Osteocyte (in vitro differentiated cells): ENCODE measurements at places on chromosomes 2 and 18. TPM values are rescaled to one million over a fixed set of nuclear protein-coding genes. Genes with fewer than 3 reads are reported as not detected.

GRCh38 chr2:231785413-231785812 lies 832 bp upstream of the COPS7B start:
- no peak for DNase-seq

DNA sequence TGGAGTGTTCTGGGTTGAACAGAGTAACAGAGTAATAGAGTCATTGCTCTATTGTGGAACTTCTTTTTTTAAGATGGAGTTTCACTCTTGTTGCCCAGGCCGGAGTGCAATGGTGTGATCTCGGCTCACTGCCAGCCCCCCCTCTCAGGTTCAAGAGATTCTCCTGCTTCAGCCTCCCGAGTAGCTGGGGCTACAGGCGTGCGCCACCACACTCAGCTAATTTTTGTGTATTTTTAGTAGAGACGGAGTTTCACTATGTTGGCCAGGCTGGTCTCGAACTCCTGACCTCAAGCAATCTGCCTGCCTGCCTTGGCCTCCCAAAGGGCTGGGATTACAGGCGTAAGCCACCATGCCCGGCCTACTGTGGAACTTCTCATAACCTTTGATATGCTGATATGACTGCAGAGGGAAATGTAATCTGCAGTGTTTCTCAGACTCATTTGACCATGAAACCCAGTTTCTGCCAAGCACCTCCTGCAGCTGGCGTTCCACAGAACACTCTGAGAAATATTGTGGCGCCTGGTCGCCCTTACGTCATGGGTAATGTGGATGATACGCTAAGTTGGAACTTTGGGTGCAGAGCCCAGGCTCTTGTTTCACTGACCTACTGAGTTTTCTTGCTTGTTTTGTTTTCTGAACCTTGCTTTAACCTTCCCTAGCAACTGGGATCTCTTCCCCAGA lies 213.8 kb downstream of the BCL2 start:
- no peak for DNase-seq

DNA sequence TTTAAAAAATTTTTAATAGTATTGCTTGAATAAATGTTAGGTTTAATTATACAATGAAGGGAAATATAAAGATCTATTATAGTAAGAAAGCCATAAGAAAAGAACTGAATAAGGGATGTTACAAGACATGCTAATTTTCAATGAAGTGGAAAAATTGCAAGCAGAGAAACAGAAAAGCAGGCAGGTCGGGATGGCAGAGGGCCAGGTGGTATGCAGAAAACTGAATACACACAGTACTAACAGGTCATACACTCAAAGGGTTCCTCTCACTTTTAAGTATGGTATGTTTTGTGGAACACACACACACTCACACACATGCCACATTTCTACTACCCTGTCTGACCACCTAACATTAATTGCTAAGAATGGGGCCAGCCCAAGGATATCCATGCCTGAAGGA lies 76.7 kb upstream of the DTNA start:
- no peak for DNase-seq

Gene DNAJC5G
- not detected in 2 replicates for total RNA-seq

Gene CNGA3
- total RNA-seq, result not detected in 2 replicates
